ENCODE measurements at places on chromosomes 7 and 10.

DNA sequence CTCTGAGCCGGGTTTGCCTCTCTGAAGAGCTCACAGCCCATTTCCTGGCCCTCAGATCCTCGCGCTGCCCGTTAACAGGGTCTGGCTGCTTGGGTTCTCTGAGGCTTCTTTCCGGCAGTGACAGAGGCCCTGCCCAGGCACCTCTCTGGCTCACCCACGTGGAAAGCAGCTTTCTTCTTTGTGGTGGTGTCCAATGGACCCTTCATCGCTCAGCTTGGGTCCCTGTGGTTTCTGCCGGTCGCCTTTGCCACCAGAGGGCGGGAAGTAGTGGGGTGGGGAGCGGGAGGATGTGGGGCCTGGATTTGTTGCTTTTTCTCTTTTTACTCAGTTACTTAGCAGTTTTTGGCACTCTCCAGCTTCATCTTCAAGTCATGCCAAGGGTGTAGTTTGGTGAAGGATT lies 15.6 kb upstream of the JAKMIP3 start:
- no peak for DNase-seq

DNA sequence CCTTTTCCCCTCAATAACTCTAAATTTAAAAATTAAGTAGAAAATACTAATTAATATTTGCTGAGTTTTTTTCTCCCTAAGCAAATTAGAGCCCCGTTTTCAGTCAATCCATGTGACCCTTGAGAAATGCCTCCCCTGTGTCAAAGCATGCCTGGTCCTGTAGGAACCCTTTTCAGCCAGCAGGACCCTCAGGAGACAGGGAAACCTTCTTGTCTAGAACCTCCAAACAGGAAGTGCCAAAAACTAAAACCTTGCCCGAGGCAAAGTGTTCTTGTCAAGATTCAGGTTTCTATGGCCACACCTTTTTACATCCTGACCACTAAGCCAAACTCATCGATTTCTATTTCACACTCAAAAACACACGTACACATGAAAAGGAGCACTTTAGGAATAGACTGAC lies 60.1 kb upstream of the NFE2L3 start:
- DNase-seq: no peak

DNA sequence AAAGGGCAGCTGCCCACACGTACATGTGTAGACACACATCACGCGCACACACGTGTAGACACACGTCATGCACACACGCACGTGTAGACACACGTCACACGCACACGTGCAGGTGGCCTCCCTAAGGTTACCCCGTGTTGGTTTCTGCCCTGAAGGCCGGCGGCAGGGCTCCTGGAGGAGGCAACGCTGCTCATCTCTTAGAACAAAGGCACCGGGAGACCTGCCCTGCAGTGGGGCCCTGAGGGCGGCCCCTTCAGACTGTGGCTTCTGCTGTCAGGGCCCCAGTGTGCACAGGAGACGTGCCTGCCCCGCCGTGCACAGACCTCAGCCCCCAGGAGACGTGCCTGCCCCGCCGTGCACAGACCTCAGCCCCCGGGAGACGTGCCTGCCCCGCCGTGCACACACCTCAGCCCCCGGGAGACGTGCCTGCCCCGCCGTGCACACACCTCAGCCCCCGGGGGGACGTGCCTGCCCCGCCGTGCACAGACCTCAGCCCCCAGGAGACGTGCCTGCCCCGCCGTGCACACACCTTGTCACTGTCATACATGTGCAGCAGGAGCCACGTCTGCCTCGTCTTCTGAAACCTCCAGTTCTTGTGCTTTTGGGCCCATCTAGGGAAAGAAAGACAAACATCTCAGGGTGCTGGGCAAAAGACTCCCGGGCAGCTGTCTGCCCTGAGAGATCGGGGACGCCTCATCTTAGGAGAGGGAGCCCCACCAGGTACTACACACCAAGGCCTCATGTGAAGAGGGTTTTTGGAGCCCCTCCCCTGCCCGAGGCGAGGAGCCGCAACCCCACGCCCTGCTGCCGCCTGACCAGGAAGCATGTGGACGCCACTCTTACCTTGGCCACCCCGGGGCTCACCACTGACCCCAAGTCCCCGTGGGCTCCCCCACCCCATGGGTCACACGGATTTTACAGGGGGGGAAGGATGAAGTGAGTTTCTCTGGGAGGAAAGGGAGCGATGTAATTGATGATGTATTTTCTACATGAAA lies 17.3 kb downstream of the CYP2W1 start:
- no peak for DNase-seq

DNA sequence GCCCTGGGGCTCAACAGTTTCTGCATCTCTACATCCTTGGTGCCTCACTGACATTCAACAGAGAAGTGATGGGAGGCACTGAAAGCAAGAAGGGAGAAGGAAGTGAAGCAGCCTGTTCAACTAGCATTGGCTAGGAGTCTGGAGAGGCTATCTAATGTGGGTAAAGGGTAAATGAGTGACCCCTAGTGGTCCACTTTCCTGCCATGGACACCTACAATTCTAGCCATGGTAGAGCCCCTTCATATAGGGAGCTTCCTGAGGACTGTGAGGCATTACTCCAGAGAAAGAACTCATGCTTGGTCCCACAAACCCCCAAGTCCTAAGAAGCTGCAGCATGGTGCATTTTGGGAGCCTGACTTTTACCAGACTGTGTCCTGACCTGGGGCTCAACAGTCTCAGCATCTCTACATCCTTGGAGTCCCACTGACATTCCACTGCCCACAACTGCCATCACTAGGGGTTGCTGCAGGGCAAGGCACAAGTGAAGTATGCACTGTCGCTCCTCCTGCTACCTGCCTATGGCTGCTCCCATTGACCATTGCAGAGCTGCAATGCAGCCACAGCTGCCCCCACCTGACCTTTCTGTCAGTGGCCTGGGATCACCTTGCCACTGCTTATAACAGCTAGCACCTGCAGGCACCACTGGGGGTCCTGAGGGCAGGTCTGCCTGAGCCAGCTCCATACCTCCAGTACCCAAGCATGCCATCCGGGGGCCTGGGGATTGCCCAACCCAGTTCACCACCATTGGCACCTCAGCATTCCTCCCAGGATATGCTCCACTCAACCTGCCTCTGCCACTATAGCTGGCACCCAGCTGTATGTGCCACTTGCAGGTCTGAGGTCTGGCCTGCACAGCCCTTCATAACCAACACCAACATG lies 44.1 kb upstream of the CDK6 start:
- no peak for DNase-seq

GRCh38 chr7:150372271-150373048 lies 3.8 kb downstream of the REPIN1 start:
- no peak for DNase-seq

GRCh38 chr7:153247926-153248325 lies 488.4 kb downstream of the ACTR3B start:
- no peak for DNase-seq

GRCh38 chr10:24425151-24425550 lies 216.2 kb downstream of the KIAA1217 start:
- no peak for DNase-seq

DNA sequence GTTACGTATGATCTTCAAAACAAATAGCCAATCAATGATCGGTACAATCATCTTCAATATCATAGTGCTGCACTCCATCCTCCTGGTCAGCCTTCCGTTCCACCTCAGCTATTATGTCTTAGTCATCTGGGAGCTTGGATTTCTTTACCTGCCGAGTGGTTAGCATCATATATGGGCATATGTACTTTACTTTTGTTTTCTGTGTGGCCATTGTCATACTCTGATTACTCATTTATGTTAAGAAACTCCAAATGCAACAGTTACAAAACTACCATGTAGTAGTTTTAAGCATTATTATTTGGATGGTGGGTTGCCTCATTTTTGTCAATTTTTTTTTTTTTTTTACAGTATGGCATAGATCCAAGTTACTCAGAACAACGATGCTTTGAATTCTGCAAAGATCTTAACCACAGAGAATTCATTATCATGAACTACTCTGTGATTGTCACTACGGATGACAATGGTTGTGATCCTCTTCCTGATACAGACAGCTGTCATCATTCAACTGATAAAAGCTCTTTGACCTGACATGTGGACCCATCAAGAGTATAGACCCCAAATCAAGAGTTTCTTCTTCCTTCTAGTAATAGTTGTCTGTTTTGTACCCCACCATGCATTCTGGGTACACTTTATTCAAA lies 52.1 kb upstream of the NME8 start:
- DNase-seq: no peak

- DNase-seq: no peak
Measured at GRCh38 chr7:42143711-42144600, 93.1 kb downstream of the GLI3 start.

- no peak for DNase-seq
Measured at GRCh38 chr10:121724282-121724681, 126.0 kb upstream of the FGFR2 start.

DNA sequence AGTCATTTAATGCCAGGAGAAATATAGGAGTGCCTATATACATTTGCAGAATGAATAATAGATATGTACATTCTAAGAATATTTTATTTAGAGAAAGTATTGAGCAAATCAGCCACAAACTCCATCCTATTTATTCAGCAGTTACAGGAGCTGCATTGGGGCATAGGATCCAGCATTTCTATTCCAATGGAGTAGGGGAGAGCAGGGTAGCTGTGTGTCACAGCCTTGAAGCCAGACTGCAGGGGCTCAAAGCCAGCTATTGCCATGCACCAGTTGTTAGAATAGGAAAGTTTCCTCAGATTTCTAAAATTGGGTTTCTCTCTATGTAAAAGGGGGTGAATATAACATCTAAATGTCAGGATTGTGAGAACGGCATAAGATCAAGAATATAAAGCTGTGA lies 116.8 kb upstream of the MYO3A start:
- DNase-seq: no peak

GRCh38 chr10:69377933-69378332 lies 38.8 kb downstream of the TACR2 start:
- DNase-seq: no peak

DNA sequence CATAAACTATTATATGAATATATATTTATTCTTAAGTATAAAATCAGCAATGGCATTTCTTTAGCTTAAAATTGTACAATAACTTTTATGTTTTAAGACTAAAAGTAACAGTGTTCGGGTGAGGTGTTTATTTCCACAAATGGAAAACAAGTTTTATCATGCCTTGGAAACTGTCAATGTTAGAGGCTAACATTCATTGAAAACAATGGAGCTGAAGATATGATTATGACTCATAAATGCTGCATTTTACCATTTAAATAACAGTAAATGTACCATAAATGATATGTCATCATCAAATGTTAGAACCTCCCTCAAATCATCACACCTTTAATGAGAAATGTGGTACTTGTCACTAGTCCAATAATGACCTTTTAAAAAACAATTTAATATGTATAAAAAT lies 897.3 kb downstream of the PCDH15 start:
- DNase-seq: no peak

DNA sequence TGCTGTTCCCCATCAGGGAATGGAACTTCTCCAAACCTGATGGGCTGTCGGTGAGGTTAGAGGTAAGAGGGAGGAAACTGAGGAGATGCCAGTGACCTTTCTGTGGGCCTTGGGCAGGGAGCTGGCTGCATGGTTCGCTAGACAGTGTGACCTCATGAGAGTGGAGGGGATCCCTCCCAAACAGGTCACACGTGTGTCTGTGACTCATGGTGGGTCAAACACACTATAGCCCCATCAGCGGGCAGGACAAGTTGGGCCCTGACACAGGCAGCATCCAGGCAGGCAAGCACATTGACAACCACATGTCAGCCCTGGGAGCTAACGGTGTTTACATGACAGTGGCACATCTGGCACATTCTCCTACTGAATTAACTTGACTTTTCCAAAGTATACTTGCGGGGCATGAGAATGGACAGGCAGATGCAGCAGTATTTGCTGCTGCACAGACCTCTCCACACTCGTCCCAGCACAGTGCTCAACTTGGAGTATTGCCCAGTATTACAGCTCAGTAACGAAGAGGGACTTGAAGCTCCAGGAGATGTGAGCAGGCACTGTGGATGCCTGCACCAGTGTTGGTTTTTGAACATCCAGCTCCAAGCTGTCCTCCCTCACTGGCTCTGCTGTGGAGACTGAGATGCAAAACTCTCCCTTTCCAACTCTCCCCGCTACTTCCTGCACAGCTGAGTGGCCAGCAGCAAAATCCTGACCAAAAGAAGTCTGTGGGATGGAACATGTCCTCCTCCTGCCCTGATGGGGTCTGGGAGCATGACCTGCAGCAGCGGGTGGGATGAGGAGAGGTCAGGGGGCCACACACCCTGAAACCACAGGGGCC lies 199.6 kb downstream of the WDR37 start:
- no peak for DNase-seq

GRCh38 chr10:3468919-3469638 lies 296.5 kb upstream of the PITRM1 start:
- no peak for DNase-seq

- peak; percentile 21 for DNase-seq
Measured at GRCh38 chr7:5532536-5533335, 109.1 kb upstream of the TNRC18 start.

GRCh38 chr7:68218461-68218860 lies 1221.8 kb downstream of the TYW1 start:
- DNase-seq: no peak

DNA sequence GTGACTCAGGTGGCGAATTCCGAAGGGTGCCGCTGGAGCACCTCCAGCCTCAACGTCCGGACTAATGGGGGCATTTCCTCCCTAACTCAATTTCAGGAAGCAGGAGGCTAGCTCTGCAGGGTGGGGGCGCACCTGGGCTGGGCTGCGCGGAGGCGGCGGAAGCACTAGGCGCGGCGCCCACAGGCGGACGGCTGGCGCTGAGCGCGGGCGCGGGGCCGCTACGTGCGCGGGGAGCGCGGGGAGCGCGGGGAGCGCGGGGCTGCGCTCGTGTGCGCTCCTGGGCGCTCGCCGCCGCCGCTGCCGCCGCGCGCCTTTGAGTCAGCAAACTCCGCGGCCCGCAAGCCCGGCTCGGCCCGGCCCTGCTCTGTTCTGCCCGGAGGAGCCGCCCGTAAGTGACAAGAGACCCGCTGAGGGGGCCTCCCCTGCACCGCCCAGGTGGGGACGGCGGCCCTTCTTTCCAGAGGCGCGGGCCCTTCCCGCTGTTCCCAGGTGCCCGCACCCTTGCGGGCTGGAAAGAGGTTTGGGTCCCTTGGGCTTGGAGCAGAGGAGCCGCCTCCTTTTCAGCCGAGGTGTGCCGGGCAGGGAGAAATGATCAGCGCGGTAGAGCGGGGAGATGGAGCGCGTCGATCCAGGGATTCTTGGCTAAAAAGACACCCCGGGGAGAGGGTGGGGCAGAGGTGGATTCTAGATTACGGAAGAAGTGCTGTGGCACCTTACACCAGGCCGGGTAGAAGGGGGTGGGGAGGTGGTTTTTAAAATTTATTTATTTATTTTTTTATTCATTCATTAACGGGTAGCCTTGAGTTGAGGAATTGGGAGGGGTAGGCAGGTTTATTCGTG lies at the start of gene SNX10:
Gene SNX10, plus strand, starts transcription at position 164 of the 840 bp plus-strand sequence. CDS start 54,581 bp downstream, outside the sequence.
- peak; percentile 70 for DNase-seq

- DNase-seq: no peak
Measured at GRCh38 chr7:6258440-6259182, 13.8 kb downstream of the CYTH3 start.

- no peak for DNase-seq
Measured at GRCh38 chr10:106175760-106176377, 988.6 kb downstream of the SORCS1 start.

DNA sequence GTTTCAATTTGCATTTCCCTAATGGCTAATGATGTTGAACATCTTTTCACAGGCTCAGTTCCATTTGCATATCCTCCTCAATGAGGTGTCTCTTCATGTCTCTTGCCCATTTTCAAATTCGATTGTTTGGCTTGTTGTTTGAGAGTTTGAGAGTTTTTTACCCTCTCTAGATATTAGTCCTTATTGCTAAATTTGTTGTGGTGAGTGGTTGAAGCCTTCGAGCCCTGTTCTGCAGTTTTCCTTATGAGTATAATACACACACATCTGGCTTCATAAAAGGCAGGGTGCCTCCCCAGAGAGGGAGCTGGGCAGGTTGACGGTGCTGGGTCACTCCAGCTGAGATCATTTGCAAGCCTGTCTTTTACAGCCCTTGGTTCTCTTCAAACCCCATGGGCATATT lies 65.1 kb downstream of the RGS10 start:
- no peak for DNase-seq

All from effector memory CD8-positive, alpha-beta T cell (primary cell).